WERI-Rb-1 (cell line): ENCODE measurements at places on chromosomes 4 and X.

DNA sequence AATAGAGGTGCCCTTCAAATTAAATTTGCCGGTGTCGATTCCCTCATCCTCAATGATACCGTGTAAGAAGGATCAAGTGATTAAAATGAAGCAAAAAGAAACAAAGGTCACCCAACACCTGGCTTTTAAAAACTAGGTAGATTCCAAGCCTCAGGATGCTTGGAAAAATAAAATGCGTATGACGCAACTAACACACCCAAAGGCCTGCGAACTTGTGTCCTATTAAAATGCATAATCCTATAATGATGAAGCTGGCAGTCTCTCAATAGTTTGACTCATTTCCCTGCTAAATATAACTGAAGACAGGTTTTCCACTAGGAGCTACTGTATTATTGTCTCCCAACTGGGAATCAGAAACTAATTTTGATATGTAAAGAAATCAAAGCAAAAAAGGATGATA lies 263.2 kb downstream of the DHX15 start:
- DNase-seq = no peak

DNA sequence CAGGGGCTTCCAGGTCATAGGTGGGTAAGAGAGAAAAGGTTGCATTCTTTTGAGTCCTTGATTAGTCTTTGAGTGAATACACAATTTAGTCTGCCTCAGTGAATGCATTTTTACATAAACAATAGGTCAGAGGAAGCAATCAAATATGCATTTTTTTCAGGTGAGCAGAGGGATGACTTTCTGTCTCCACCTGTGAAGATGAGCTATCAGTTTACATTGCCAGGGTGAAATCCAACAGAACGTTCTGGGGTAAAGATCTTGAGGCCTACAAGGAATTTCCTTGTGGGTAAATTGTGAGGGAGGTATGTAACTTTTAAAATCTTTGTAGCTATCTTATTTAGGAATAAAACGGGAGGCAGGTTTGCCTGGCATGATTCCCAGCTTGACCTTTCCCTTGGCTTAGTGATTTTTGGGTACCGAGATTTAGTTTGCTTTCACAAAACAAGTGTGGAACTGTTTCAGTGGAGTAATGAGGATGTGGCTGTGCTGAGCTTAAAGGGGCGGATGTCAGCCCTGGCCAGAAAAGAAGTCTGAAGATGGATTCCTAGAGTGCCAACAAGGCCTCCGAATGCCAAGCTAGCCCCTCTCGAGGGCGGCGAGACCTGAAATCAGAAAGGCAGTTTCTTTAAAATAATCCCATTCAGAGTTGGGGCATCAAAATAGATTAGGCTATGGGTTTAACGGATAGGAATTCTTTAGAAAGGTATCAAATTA lies 29.5 kb downstream of the TMEM131L start:
- no peak for DNase-seq

GRCh38 chr4:90051999-90052398 lies 75.2 kb upstream of the CCSER1 start:
- DNase-seq = no peak

DNA sequence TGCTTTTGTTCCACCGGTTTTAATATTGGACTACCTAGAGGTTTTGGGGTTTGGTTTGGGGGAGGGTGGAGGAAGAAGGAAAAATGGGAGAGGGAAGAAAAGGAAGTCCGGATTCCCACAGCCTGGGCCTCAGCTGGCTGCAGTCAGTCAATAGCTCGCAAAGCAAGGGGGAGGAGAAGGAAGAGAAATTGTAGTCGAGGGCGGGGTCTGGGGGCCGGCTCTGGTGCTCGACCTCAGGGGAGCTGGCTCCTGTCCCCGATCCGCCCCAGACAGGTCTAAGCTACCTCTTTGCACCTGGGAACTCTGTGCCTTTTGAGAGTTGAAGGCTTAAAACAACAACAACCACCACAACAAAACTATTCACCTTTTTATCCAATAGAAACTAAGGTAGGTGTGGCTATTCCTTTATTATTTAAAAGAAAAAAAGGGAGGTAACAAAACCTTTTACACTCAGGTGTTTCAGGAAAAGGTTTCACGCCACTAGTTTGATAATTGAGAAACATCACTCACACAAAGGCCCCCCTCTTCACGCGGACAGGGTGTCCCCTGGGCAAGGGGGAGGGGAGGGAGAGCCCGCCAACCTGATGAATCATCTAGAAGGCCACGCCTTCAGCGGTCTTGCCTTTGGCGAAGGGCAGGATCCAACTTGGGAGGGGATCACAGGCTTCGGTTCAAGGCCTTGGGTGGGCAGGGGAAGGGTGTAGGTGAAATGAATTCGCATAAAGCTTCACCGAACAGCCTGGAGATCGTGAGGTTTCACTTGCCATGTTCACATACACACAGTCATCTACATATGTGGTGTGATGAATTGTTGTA lies 1.6 kb upstream of the LNX1 start:
- DNase-seq = no peak

- DNase-seq = no peak
Measured at GRCh38 chrX:38607976-38608375, 46.6 kb downstream of the TSPAN7 start.

GRCh38 chr4:25843340-25844097 lies 19.3 kb downstream of the SEL1L3 start:
- no peak for DNase-seq

GRCh38 chr4:125547836-125548235 lies 233.1 kb downstream of the FAT4 start:
- no peak for DNase-seq

- no peak for DNase-seq
Measured at GRCh38 chrX:85139422-85139821, 104.2 kb downstream of the SATL1 start.

DNA sequence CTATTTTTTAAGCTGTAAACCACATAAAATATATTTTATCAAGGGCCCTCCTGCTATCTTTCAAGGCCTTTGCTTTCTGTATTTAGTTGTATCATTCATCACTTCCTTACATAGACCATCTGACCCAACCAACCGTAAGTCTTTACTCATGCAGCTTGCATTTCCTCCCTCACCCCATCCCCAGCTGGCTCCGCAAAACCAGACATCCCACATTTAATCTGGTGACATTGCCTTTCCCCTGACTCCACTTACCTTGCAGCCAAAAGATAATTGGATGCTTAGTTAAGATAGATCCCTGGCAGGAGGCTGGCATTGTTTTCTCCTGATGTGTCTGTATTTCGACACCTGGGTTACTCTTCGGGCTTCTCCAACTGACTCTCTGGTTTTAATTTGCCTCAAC lies 183.7 kb upstream of the LDB2 start:
- no peak for DNase-seq

- no peak for DNase-seq
Measured at GRCh38 chr4:126448086-126448845, 1133.5 kb downstream of the FAT4 start.
